Left forelimb (tissue), 1 donor: ENCODE measurements at places on chromosomes 11 and 22.

DNA sequence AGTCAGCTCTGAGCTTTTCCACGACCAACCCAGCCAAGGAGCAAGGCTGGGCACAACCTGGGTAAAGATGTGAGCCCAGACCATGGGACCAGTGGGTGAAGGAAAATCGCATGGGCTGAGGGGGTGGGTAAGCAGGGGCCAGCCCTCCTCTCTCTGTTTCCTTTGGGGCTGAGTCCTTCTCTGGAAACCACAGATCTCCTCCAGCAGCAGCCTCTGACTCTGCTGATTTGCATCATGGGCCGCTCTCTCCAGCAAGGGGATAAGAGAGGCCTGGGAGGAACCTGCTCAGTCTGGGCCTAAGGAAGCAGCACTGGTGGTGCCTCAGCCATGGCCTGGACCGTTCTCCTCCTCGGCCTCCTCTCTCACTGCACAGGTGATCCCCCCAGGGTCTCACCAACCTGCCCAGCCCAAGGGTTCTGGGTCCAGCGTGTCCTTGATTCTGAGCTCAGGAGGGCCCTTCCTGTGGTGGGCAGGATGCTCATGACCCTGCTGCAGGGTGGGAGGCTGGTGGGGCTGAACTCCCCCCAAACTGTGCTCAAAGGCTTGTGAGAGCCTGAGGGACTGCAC is 67.8 kb downstream of the GGTLC2 start:
- no peak for DNase-seq

- DNase-seq = no peak
Observed at GRCh38 chr22:23705358-23705757, 14.5 kb downstream of the RGL4 start.

DNA sequence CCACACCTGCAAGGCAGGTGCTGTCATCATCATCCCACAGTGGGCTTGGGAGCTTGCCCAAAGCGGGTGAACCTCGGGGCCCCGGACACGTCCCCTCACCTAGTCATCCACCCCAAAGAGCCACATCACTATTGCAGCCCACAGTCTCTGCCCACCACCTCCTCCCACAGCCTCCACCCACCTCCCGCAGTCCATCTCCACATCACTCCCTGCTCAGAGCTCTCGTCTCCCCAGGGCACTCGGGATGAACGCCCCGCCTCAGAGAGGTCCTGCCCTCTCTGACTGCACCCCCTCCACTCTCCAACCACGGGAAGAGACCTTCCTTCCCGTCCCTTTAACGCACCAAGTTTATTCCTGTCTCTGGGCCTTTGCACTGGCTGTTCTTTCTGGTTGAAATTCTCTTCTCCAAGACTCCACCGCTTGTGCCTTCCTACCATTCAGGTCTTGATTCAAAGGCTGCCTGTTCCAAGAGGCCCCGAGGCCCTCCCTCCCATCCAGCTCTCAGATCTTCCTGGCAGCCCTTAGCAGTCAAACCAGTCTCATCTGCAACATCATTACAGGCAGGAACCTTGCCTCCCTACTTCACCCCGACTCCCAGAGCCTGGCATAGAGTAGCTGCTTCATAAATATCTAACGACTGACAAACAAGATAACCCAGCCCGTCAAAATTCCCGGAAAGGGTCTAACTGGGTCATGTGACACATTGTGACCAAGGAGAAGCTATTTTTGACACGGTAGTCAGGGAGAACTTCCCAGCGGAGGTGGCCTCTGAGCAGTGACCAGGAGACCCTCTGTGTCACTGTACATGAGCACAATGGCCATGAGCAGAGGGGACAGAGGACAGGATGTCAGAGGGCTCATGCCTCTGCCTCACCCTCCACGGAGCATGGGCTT is 11.1 kb downstream of the KCNJ4 start:
- no peak for DNase-seq

DNA sequence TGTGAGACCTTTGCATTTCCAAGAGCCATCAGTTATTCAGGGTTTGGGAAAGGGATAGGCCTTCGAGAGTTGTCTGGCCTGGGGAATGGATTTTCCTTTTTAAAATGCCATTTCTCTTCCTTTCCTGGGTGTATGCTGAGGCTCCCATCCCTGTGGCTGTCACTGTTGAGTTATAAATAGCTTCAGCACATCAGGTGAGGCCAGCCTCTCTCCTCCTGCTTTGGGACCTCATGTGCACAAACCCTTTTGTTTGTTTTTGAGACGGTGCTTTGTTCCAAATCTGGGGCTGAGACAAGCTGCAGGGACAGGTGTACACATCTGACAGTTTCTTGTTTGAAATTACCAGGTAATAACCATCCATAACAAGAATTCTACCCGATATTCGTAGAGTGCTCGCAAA is 1.3 kb downstream of the TEF start:
- no peak for DNase-seq

DNA sequence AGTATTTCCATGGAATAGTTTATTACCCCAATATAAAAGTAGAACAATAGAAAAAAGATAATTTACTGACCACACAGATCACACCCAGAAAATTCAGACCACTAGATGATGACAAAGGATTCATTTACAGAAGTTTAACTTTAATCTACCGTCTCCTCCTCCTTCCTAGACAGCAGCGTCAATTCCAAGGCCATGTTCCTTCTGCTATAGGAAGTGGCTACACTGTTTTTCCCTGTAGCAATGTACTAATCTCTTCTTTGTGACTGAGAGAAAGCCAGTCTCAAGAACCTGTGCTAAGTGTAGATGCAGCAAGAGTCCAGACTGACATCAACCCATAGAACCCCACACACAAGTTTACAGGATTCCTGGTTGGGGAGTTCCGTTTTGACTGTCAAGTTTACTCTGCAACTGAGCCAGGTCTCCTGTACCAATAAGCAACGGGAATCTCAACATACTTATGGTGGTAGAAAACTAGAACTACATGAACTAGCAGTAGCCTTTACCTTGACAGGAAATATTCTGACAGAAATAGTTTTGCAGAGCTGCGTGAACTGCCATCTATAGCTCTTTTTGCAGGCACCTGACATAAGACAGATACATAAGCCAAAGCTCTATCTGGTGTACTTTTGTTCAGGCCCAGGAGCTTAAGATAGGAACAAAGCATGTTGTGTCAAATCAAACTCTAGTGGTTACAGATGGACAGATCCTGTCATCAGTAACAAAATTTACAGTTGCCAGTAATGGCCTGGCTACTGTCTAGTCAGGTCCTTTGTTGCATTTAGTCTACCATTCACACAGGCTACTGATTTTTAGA is 42.9 kb downstream of the MRTFA start:
- no peak for DNase-seq

DNA sequence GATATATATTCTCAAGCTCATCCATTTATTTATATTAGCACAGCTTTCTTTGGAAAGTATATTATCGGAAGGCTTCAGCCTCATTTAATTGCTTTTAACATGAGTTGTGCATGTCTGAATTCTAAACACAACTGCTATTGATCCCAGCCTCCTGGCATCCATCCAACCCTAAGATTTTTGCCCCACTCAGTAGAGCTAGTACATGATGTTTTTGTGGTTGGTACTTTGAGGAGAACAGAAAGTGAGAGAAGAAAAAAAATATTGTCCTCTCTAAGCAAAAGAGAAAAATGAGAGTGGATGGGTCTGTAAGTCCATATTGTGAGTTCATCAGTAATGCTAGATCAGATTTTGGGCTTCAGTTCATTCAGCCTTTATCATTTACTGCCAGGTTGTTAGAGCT is 198.7 kb downstream of the DDX10 start:
- DNase-seq = no peak

GRCh38 chr22:27416511-27417420 is 384.8 kb downstream of the MN1 start:
- DNase-seq = no peak

DNA sequence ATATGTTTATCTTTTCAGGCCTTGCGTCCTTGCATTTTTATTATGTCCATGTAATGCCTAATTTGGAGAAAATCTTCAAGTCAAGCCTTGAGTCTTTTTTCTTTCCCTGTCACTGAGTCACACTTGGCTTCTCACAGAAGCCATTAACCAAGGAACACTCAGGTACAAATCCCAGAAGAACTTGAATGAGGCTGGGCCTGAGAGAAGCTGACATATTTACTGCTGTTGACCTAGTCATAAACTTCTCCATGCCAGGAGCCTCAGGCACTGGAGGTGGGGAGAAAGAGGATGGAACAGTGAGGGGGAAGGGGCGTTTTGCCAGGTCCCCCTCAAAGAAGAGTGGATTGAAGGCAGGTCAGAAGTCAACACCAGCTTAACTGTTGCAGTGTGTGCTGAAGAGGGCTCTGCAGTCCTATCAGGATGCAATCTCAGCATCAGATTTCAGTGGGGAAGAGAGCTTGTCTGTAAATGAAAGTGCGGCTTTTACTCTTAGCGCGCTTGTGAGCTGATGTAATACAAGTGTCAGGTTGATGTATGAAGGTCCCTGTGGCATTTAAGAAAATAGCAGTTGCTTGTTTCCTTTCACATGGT is 526.0 kb downstream of the ETS1 start:
- no peak for DNase-seq

- DNase-seq = no peak
Observed at GRCh38 chr11:131371791-131372104, 1.3 kb downstream of the NTM start.

DNA sequence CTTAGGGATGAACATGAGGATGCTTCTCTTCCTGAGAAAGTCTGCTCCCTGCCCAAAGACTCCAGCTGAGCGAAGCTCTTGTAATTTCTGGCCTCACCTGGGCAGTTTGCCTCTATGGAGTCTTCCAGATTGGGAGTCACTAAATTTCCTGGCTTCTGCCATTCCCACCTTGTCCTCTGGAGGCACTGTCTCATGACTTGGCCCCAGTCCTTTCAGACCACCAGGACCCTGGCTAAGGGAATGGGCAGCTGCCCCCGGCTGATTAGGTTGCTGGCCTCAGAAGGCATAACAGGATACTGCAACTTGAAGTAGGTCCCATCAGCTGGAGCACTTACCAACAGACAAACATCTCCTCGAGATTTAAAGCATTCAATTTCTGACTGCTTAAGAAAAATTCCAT is 128.1 kb upstream of the SPON1 start:
- no peak for DNase-seq

DNA sequence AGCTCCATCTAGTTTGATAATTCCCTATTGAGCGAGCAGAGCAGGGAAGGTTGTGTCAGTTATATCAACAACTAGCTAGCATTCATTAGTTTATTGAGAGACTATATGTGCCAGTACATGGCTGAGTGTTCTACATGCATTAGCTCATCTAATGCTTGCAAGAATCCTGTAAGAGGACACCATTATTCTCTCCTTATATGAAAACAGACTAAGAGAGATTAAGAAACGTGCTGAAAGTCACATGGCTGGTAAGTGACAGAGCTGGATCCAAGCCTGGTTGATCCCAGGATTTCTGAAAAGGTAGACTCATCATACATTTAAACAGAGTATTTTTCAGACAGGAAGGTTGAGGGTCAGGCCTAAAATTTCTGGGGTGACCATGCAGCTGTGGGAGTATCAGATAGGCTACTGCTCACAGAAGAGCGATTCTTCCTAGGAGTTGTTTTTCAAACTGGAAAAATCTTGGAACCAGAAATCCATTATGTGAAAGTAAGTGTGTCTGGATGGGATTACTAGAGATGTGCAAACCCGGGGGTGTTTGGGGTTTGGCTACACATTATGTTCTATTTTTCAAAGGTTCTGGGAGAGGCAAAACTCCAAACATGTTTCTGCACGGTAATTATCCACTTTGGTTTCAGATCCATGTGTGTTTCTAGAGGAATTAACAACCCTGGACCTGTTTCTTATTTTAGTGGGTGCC is 213.3 kb downstream of the FAM76B start:
- DNase-seq = no peak

DNA sequence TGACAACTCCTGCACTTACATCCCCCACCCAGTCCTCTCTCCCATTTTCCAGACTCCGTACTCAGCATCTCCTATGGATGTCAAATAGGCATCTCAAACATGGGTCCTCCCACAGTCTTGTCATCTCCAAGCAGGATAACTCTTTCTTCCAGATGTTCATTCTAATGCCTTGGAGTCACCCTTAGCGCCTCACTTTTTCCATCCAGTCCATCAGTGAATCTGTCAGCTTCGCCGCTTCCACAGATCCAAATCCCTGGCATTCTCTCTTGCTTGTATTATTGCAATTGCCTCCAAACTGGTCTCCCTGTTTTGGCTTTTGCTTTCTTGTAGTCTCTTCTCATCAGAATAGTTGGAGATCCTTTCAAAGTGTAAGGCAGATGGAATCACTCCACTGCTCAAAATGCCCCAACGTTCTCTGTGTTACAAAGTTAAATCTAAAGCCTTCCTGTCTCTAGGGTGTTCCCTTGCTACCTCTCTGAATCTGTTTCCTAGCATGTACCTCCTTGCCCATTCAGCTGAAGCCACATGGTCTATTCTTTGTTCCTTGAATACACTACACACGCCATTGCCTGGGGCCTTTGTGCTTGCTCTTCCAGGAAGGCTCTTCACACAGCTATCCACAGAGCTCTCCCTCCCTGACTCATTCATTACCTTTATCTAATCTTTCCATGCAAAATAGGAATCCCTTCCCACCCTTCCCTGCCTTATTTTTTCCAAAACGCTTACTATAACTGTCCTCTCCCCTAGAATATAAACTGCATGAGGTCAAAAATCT is 64.8 kb downstream of the UBASH3B start:
- DNase-seq = no peak

- DNase-seq = no peak
Observed at GRCh38 chr11:123903932-123904331, 2.0 kb downstream of the OR8D4 start.

GRCh38 chr11:95996621-95997235 is 72.8 kb upstream of the MTMR2 start:
- DNase-seq = no peak

DNA sequence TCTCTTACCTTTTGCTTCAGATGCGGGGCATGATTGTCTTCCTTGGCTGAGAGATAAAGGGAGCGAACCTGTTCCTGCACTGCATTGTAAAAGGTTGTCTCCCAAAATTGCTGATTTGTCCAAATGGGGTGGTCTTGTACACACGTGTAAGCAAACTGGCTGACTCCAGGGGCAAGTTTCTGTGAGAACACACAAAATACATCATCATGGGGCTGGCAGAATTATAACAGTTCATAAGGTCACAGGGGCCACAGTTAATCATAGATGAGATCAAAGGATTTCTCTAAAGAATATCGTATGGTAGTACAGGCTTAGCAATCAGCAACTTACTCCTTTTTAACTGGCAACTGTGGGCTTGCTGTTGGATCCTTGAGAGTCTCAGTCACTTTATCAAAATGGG is 194.3 kb downstream of the SWAP70 start:
- no peak for DNase-seq

- peak; percentile 76 for DNase-seq
Observed at GRCh38 chr11:67996622-67997474, 7.0 kb downstream of the UNC93B1 start.

DNA sequence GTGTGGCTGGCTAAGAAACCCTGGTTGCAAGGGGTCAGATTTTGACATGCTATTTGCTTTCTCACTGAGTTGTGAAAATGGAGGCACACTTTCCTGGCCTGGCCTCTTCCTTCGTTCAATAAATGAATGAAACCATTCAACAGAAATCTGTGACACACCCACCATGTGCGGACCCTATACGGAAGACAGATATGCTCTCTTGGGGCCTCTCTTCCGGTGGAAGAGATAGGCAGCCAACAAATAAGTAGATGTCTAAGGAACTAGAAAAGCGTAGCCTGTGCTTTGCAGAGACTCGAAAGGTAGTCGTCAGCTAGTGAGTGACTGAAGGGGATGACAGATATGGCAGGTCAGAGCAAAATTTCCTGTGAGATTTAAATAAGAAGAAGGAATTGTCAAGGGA is 5.3 kb downstream of the KCNQ1OT1 start:
- DNase-seq = no peak

GRCh38 chr11:106958517-106959248 is 59.6 kb downstream of the GUCY1A2 start:
- DNase-seq = no peak

GRCh38 chr11:130886704-130887103 is 29.6 kb downstream of the SNX19 start:
- no peak for DNase-seq
